ENCODE measurements at places on chromosomes 6 and 20.

- DNase-seq = no peak
Measured at GRCh38 chr6:143258945-143259344, 191.6 kb downstream of the ADAT2 start.

DNA sequence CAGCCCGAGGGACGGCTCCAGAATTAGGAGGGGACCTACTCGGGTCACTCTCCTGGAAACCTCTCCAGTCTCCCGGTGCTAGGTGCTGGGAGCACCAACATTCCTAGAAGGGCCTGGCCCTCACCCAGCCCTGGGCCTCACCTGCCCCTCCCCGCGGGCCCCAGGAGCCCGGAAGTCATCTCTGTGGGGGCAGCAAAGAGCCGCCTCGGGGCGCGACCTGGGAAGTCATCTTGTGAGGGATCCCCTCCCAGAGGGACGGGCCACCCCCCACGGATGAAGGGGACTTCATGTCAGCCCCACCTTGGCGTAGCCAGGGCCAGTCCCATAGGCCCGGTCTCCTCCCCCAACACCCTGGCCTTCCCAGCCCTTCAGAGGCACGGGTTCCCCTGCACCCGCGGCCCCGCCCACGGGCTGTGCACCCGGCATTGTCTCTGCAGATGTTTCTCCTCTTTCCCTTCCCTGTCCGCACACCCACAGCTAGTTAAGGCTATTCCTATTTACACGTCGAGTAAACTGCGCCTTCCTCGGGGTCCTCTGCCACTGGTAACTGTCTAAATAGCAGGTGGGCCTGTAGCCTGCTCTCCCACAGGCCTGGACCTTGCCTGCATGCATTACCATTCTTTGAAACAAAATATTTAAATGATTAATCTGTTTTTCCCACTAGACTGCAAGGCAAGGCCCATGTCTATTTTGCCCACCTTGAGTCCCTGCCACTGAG, 896 bp upstream of the RNASET2 start:
- DNase-seq = no peak

GRCh38 chr6:105786890-105787655, 299.1 kb upstream of the PRDM1 start:
- no peak for DNase-seq

DNA sequence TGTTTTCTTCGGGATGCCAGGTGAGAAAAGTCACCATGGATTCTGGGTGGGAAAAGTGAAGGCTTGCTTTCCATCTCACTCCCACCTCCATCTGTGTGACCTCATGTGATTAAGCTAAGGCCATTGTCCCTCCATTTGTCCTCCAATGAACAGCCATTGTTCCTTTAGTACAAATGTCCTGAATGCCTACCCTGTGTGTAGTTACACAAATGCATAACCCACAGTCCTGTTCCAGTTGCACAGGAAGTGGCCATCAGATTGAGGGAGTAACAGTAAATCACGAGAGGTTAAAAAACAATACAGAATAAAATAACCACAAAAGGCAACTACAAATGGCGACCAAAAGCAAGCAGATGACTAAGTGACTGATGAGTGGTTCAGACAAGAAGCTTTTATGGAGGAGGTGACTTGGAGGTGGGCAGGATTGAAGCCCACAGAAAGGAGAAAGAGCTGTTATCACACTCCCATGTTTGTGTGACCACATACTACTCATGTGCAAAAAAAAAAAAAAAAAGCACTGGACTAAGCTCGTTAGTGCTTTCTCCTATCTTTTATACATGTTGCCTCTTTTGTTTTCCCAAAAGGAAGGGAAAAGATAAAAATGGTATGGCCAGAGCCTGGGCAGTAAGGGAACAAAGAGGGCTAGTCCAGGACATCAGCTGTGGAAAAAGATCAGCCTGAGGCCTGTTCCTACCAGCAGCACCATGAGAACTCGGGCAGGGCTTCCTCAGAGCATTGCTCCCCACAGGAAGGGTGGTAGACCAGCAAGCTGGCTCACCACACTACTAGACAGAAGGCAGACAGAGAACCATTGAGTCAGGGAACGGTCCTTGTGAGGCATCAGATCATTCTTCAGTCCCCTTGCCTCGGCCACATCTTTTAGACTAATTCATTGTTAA, 111.0 kb downstream of the TFAP2A start:
- no peak for DNase-seq

- DNase-seq = no peak
Measured at GRCh38 chr6:14017626-14018475, 93.1 kb downstream of the RNF182 start.

DNA sequence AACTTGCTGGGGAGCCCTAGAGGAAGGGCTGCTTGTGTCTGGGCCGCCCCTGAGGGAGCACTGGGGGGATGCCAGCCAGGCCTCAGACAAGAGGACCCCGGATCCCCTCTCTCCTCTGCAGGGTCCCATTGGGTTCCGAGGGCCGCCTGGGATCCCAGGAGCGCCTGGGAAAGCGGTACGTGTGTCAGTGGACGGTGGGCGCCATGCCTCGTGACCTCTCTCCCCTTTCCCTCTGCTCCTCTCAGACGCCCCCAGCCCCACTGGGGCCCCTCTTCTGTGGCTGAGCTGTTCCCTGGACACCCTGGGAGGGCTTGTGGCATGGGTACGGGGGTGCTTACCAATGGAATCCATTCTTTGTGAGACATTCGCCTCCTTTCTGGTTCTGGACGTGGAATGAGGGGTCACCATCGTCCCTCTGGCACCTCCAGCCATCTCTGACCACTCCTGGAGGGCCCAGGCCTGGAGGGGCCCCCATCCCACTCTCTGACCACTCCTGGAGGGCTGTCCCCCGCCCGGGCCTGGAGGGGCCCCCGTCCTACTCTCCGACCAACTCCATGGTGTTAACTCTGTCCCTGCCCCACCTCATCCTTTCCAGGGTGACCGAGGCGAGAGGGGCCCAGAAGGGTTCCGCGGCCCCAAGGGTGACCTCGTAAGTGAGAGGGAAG, 9.9 kb downstream of the COL9A3 start:
- no peak for DNase-seq

All from AG04450 (cell line).